ENCODE measurements at places on chromosomes 7 and 10.

- DNase-seq: no peak
These were observed 131.3 kb upstream of the PRKCQ start for GRCh38 chr10:6711408-6711841.

GRCh38 chr7:7816084-7816483, 97.7 kb upstream of the RPA3 start:
- no peak for DNase-seq

DNA sequence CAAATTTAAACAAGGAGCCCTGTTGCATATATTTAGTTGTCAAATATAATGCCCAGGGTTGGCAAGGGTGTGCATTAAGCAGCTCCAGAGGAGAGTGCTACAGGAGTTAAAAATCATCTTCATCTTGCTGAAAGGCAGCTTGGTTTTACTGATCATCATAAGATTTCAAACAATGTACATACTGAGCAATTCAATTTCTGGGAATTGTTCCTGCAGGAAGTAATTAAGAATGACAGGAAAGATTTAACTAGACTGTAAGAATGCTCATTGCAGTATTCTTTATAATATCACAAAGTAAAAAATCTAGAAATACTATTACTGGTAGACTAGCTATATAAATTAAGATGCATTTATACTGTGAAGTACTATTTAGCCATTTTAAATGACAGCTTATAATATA, 153.6 kb downstream of the DYNC1I1 start:
- DNase-seq: no peak

GRCh38 chr10:12533151-12533550, 183.8 kb downstream of the CAMK1D start:
- peak; percentile 9 for DNase-seq

GRCh38 chr7:512146-512510, 7.5 kb downstream of the PDGFA start:
- no peak for DNase-seq

- DNase-seq: peak; percentile 25
These were observed 80.6 kb downstream of the PRKAG2 start for GRCh38 chr7:151796091-151796870.

GRCh38 chr10:35854661-35855060, 212.6 kb upstream of the FZD8 start:
- DNase-seq: no peak

GRCh38 chr10:105843786-105844185, 1202.7 kb downstream of the SORCS3 start:
- no peak for DNase-seq

GRCh38 chr7:79425665-79426064, 27.8 kb downstream of the MAGI2 start:
- DNase-seq: no peak

- DNase-seq: no peak
These were observed 15.5 kb downstream of the TECPR1 start for GRCh38 chr7:98236355-98237185.

- DNase-seq: no peak
These were observed 7.4 kb downstream of the ZNF488 start for GRCh38 chr10:47376522-47377220.

- no peak for DNase-seq
These were observed 103.4 kb upstream of the SEMA3D start for GRCh38 chr7:85290269-85290668.

- DNase-seq: no peak
These were observed 71.5 kb downstream of the LRRC4 start for GRCh38 chr7:127959770-127960169.

- peak; percentile 16 for DNase-seq
These were observed 8.0 kb downstream of the RBM33 start for GRCh38 chr7:155652156-155653114.

DNA sequence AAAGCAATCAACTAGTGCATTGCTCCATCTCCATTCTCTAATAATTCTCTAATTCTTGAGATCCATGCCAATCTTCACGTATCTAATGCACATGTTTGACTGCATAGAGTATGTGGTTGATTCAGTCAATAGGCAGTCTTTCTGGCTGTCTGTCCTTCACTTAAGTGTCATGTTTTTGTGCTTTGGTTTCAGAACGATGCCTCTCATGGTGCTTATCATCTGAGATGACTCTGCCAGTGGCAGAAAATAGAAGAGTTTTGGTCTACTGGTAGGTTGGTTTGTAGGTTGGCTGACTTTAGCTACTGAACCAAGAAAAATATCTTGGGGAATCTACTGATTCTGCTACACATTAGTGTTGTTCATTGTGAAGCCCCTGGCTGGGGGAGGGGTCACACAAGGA, 364.2 kb downstream of the SFMBT2 start:
- no peak for DNase-seq

DNA sequence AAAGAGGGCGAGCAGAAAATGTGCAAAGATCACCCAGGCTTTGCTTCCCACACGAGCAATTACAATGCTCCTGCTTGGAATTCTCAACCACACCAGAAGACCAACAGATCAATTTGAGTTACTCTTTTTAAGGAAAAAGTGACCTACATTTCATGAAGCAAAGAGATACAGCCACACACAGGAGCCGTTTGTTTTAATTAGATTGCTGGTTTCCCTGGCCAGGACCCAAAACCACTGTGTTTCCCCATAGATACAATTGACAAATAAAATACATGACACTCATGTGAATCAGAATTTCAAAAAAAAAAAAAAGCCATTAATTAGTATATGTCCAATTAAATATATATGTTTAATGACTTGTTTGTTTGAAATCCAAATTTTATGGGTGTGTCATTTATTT, 458.3 kb downstream of the PLXDC2 start:
- no peak for DNase-seq

- DNase-seq: no peak
These were observed 72.2 kb downstream of the ZNF783 start for GRCh38 chr7:149334219-149334618.

- DNase-seq: peak; percentile 70
These were observed 33.1 kb downstream of the SMC3 start for GRCh38 chr10:110600487-110601101.

GRCh38 chr10:95445837-95446486, 115.2 kb downstream of the SORBS1 start:
- peak; percentile 82 for DNase-seq

DNA sequence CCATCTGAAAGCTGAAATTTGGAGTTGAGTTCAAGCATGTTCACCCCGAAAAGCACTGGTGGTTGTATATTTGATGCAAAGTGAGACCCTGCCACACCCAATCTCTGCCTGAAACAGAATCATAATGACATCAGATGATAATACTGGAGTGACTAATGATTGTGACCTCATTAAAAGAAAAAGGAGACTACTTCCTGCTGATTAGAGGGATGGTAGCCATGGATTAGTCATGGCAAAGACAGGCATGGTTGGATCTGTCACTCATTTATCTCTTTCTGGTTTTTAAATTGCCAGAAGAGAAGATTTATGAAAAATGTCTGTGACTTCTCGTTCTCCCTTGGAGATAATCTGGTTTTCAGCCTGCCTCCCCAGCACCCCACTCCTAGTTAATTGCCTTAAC, 101.2 kb downstream of the BAMBI start:
- DNase-seq: peak; percentile 4

- no peak for DNase-seq
These were observed 44.8 kb upstream of the PHYHIPL start for GRCh38 chr10:59131666-59132065.

DNA sequence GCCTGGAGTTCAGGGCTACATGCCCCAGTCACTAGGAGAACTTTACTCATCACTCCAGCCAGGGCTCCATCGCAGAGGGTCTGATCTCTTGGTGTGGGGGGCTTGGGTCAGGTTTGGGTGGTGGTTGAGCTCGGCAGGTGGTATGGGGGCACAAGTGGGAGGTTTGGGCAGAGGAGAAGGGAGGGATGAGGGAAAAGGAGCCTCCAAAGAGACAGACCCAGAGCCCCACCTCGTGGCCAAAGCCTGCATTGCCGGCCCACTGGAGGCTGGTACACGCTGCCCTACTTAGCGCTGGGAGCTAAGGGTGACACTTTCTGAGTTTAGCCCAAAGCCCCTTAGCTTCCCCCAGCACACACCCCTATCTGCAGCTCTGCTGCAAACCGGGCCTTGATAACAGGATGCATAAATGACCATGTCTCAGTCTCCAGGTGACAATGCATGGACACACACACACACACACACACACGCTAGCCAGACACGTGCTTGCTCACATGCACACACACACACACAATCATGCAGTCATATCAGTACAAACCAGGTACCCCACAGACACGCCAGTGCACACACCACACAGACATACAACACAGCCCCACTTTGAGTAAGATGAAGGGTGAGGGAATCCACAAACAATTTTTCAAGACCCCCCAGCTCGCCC, 14.7 kb downstream of the LZTS2 start:
- peak; percentile 70 for DNase-seq

GRCh38 chr10:89283936-89284475, 17.8 kb upstream of the IFIT2 start:
- peak; percentile 96 for DNase-seq

GRCh38 chr10:98257198-98257597, 10.8 kb downstream of the LOXL4 start:
- no peak for DNase-seq

DNA sequence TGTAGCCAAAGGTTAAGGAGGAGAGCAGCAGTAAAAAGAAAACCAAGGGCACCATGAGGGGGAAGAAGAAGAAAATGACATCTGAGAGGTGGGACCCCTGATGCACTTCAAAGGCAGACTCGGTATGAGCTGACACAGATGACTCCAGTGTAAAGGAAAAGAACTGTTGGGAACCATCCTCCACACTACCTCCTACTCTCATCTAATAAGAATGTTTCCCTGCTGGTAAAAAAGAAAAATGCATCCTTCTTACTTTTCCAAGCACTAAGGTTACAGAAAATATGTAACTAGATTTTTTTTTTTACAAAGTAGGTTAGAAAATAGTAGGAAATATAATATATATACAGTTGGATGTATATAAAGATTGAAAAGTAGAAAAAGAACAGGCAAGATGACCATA, 16.9 kb downstream of the TAS2R41 start:
- DNase-seq: peak; percentile 19

DNA sequence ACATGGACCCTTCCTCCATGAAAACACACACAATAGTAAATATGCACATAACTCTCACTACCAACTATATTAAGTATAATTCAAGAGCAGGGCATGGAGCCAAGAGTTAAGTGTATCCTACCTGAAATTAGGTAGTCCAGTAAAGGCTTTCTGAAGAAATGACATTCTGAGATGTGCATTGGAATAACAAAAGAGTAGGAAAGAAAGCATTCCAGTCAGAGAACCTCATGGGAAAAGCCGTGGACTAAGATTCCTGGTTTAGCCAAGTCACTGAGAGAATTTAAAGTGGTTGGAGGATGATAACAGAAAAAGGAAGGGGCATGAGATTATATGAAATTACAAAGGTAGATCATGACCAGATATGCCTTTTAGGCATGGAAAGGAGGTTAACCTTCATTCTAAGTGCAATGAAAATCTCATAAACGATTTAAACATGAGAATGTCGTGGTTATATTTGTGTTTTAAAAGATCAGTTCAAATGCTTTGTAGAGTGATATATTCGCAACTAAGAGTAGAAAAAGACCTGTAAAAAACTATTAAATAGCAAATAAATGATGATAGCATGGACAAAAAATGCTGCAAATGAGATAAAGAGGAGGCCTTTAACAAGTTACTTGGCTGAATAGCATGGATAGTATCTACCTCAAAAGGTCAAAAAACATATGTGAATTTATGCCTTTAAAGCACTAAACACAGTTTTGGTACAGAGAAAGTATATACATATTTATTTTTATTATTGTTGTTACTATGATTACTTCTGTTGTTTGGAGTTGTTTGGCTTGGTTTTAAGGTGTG, 767.4 kb upstream of the GHITM start:
- no peak for DNase-seq

GRCh38 chr10:12633776-12634620, 284.7 kb downstream of the CAMK1D start:
- DNase-seq: no peak

- no peak for DNase-seq
These were observed 297.9 kb downstream of the EXOC4 start for GRCh38 chr7:133550811-133551210.

GRCh38 chr10:22875581-22875980, 52.3 kb upstream of the ARMC3 start:
- no peak for DNase-seq

DNA sequence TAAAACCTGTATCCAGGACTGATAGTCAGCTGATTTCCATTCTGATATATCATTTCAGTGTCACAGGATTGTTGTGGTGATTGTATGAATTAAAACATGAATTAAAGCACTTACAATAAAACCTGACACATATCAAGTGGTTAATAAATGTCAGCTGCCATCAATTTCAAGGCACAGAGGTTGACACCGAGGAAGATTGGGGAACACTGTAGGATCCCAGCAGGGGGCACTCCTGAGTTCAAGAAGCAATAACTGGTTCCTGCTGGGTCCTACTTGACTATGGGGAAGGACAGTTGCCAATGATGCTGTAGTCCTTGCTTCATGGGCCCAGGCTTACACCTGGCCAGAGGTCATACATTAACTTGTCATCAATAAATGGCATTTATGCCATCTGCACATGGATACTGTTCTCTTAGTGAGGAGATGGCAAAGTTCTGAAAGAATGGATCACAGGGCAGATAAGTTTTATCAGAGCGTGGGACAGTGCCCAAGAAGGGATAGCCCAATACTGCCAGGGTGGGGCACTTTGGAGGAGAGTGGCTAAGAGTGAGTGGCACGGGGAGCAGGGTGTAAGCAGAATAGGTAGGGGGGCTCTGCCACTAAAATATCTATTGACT, 24.1 kb downstream of the FZD1 start:
- no peak for DNase-seq

- DNase-seq: no peak
These were observed 26.4 kb downstream of the KIF11 start for GRCh38 chr10:92619368-92619767.

DNA sequence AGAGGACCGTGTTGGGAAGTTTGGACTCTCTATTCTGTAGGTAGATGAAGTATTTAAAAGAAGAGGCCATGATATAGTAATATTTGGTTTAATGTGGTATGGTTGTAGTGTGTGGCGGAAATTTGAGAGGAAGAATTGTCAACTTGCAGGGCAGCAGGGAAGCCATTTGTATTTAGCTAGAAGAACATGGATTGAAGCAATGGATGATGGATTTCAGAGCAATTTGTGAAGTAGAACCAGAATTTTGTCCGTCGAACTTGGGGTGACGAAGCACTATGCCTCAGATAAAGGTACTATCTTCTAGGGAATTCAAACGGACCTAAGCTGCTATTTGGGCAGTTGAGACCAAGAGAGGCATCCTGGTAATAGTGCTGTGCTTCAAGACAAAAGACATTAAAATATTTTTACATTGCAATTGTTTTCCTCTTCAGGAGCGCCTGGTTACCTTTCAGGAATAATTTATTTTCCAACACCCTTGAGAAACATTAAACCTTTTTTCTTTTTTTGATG, 615 bp upstream of the WBP1L start:
- no peak for DNase-seq

DNA sequence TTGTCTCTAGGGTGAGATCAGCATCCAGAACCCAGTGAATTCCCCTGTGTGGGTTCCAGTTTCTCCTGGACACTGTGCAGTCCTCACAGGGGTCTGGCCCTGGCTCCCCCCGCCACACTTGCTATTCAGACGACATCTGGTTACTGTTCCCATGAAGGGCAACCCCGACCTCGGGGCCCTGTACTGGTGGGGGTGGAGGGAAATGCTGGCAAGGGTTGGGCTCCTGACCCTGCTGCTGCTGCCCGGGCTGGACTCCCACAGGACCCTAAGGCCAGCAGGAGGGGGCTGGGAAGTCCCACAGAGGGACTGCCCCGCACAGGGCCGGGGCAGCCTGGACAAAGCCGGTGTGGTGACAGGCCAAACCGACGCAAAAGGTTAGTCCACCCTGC, 768 bp upstream of the CPA1 start:
- DNase-seq: no peak

Measured in fibroblast of the aortic adventitia (primary cell).